Activated CD4-positive, alpha-beta memory T cell treated with anti-CD3 and anti-CD28 coated beads for 36 hours (primary cell): ENCODE measurements at places on chromosomes 4 and X. TPM values are rescaled to one million over a fixed set of nuclear protein-coding genes. Genes with fewer than 3 reads are reported as not detected.

The MBNL3 gene
- total RNA-seq = 13.7 TPM

The TXK gene
- total RNA-seq = 16.5 TPM

The LGI2 gene
- not detected for total RNA-seq

The SOWAHB gene
- total RNA-seq = not detected

The CC2D2A gene
- total RNA-seq = not detected

The MSANTD1 gene
- 0.39 TPM for total RNA-seq

The RGN gene
- total RNA-seq = not detected

The PCDH19 gene
- not detected for total RNA-seq

The MAGEA8 gene
- not detected for total RNA-seq

The GDPD2 gene
- total RNA-seq = not detected

The NUP62CL gene
- 2.5 TPM for total RNA-seq

The FGF16 gene
- total RNA-seq = not detected

GRCh38 chr4:150971901-150972300 lies 43.2 kb downstream of the LRBA start:
- H3K27ac ChIP-seq = no peak overlapping the region
- H3K4me3 ChIP-seq = no peak overlapping the region
- no peak for DNase-seq
- H3K4me1 ChIP-seq = peaks cover 64% of the 10 kb centered on the region
- no peaks in the 10 kb centered on the region for H3K36me3 ChIP-seq
- H3K27me3 ChIP-seq = no peaks in the 10 kb centered on the region

GRCh38 chr4:15428611-15429010 lies 778 bp downstream of the C1QTNF7 start:
- H3K4me1 ChIP-seq = peaks cover 24% of the 10 kb centered on the region
- no peak overlapping the region for H3K4me3 ChIP-seq
- peaks cover under 1% of the 10 kb centered on the region for H3K27me3 ChIP-seq
- no peaks in the 10 kb centered on the region for H3K36me3 ChIP-seq

- no peaks in the 10 kb centered on the region for H3K36me3 ChIP-seq
- H3K27ac ChIP-seq = no peak overlapping the region
- no peak for DNase-seq
- H3K27me3 ChIP-seq = no peaks in the 10 kb centered on the region
- no peaks in the 10 kb centered on the region for H3K4me1 ChIP-seq
Observed at GRCh38 chr4:23916282-23916681, 26.4 kb upstream of the PPARGC1A start.

- no peaks in the 10 kb centered on the region for H3K4me1 ChIP-seq
- no peak for DNase-seq
- H3K27ac ChIP-seq = no peak overlapping the region
- H3K27me3 ChIP-seq = no peaks in the 10 kb centered on the region
Observed at GRCh38 chr4:77930876-77931275, 68.2 kb downstream of the MRPL1 start.

DNA sequence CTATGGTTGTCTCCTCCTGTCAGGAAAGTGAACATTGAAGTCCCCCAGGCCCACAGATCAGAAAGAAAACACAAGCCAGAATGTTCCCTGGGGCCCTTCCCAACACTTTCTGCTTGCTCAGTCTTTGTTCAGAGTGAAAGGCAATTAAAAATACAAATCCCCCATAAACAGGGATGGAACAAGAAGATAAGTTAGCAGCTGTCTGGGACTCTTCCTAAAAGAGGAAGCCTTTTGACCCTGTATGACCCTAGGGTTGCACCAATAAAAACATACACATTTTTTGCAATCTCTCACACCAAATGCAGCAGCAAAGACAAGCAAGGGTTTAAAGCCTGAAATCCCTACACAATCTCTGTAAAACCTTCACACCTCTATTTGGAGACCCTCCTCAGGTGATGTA lies 22.6 kb downstream of the IRF2 start:
- H3K27ac ChIP-seq = no peak overlapping the region
- peaks cover 18% of the 10 kb centered on the region for H3K36me3 ChIP-seq
- DNase-seq = no peak
- no peak overlapping the region for H3K4me3 ChIP-seq
- no peaks in the 10 kb centered on the region for H3K27me3 ChIP-seq

DNA sequence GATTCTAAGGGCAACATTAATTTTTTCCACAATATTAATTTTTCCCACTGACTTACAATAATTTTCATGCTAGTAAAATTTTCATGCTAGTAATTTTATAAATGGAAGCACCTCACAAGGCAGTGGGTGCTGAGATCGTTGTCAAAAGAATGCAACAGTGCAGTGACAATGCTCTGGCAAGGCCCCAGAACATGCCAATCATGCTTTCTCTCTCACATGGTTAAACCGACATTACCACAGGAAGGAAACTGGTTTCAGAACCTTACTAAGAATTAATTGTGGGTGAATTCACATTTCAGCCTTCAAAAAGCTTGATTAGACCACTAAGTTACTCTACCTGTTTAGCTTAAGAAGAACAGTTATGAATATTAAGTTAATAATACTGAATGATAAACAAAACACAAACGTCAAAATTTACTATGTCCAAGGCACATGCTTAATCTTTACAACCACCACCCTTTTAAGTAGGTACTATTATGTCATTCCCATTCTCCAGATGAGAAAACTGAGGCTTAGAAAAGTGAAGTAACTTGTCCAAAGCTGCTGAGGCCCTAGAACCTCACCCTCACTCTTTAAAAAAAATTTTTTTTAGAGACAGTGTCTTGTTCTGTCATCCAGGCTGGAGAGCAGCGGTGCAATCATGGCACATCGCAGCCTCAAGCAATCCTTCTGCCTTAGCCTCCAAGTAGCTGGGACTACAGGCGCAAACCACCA lies 10.0 kb upstream of the OPHN1 start:
- peaks cover 5% of the 10 kb centered on the region for H3K27me3 ChIP-seq
- H3K27ac ChIP-seq = no peak overlapping the region
- H3K36me3 ChIP-seq = no peaks in the 10 kb centered on the region
- peak; percentile 18 for DNase-seq

GRCh38 chrX:13898603-13899002 lies 81.7 kb upstream of the GPM6B start:
- no peak overlapping the region for H3K4me3 ChIP-seq
- H3K4me1 ChIP-seq = no peaks in the 10 kb centered on the region
- H3K36me3 ChIP-seq = no peaks in the 10 kb centered on the region
- no peaks in the 10 kb centered on the region for H3K27me3 ChIP-seq
- DNase-seq = peak; percentile 10
- H3K27ac ChIP-seq = no peak overlapping the region

GRCh38 chrX:40175511-40176350 lies 78.0 kb upstream of the BCOR start:
- peak overlapping the region; percentile 90 for H3K4me3 ChIP-seq
- peak overlapping the region; percentile 100 for H3K27ac ChIP-seq
- DNase-seq = peak; percentile 81
- H3K27me3 ChIP-seq = no peaks in the 10 kb centered on the region

GRCh38 chr4:160026721-160027120 lies 923.8 kb downstream of the RAPGEF2 start:
- no peak overlapping the region for H3K27ac ChIP-seq
- no peaks in the 10 kb centered on the region for H3K4me1 ChIP-seq
- no peak for DNase-seq
- no peaks in the 10 kb centered on the region for H3K36me3 ChIP-seq
- no peak overlapping the region for H3K4me3 ChIP-seq

DNA sequence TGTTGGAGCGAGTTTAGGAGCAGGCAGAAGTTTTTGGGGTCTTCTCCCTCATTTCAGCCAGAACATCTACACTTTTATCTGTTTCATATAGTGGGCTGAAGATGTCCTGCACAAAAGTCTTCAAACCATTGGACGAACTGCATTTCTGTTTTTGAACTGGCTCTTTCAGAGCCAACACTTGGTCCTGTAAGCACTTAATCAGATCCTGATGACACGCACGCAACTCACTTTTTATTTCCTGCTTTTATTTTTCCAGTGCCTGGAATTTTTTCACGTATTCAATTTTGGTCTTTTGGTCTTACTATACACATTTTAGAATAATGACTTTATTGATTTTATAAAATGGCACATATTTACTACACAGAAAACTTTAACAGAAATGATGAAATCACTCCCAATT lies 40.2 kb upstream of the NKX3-2 start:
- H3K27me3 ChIP-seq = no peaks in the 10 kb centered on the region
- no peak for DNase-seq
- no peak overlapping the region for H3K27ac ChIP-seq
- no peak overlapping the region for H3K4me3 ChIP-seq

- peak; percentile 74 for DNase-seq
- no peak overlapping the region for H3K27ac ChIP-seq
- no peaks in the 10 kb centered on the region for H3K4me1 ChIP-seq
- no peaks in the 10 kb centered on the region for H3K36me3 ChIP-seq
- no peak overlapping the region for H3K4me3 ChIP-seq
Observed at GRCh38 chr4:1628892-1629698, 55.0 kb downstream of the FAM53A start.

- no peaks in the 10 kb centered on the region for H3K4me1 ChIP-seq
- no peaks in the 10 kb centered on the region for H3K36me3 ChIP-seq
- no peak overlapping the region for H3K4me3 ChIP-seq
- no peak overlapping the region for H3K27ac ChIP-seq
- no peak for DNase-seq
- H3K27me3 ChIP-seq = no peaks in the 10 kb centered on the region
Observed at GRCh38 chr4:95204267-95204844, 344.4 kb downstream of the UNC5C start.

DNA sequence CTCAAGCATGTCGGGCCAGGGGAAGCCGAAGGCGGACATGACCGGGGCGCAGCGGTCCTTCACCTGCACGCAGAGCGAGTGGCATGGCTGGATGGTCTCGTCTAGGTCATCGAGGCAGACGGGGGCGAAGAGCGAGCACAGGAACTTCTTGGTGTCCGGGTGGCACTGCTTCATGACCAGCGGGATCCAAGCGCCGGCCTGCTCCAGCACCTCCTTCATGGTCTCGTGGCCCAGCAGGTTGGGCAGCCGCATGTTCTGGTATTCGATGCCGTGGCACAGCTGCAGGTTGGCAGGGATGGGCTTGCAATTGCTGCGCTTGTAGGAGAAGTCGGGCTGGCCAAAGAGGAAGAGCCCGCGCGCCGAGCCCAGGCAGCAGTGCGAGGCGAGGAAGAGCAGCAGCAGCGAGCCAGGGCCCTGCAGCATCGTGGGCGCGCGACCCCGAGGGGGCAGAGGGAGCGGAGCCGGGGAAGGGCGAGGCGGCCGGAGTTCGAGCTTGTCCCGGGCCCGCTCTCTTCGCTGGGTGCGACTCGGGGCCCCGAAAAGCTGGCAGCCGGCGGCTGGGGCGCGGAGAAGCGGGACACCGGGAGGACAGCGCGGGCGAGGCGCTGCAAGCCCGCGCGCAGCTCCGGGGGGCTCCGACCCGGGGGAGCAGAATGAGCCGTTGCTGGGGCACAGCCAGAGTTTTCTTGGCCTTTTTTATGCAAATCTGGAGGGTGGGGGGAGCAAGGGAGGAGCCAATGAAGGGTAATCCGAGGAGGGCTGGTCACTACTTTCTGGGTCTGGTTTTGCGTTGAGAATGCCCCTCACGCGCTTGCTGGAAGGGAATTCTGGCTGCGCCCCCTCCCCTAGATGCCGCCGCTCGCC lies at the start of gene SFRP2:
SFRP2 (minus strand) TSS at position 671 of the 864 bp plus-strand sequence; CDS start at position 423, 248 bp downstream.
- DNase-seq = peak; percentile 14
- H3K4me1 ChIP-seq = peaks cover 30% of the 10 kb centered on the region
- H3K4me3 ChIP-seq = peak within 1 kb of the TSS; percentile 33

DNA sequence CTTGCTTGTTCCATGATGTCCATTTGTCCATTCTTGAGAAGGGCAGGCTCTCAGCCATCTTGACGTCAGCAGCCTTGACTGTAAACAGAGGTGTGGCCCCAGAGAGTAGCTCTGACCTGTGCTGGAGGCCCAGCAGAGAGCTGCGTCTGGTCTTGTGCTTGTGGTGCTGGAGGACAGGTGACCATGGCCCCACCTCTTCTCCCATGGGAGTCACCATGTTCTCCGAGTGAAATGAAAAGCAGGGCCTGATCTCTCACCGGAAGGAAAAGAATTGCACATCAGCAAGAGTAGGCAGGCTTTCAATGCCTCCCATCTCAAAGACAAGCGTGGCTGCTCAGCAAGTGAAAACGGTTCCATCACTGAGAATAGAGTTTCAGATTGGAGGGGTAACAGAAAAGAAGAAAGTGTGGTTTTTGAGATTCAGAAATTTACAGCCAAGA lies 11.5 kb downstream of the PARM1 start:
- H3K4me3 ChIP-seq = no peak overlapping the region
- no peaks in the 10 kb centered on the region for H3K36me3 ChIP-seq
- H3K27ac ChIP-seq = no peak overlapping the region
- no peaks in the 10 kb centered on the region for H3K4me1 ChIP-seq
- H3K27me3 ChIP-seq = peaks cover 5% of the 10 kb centered on the region

- H3K27ac ChIP-seq = no peak overlapping the region
- no peaks in the 10 kb centered on the region for H3K4me1 ChIP-seq
- no peaks in the 10 kb centered on the region for H3K36me3 ChIP-seq
- DNase-seq = no peak
Observed at GRCh38 chr4:47084111-47084510, 52.7 kb downstream of the GABRB1 start.

DNA sequence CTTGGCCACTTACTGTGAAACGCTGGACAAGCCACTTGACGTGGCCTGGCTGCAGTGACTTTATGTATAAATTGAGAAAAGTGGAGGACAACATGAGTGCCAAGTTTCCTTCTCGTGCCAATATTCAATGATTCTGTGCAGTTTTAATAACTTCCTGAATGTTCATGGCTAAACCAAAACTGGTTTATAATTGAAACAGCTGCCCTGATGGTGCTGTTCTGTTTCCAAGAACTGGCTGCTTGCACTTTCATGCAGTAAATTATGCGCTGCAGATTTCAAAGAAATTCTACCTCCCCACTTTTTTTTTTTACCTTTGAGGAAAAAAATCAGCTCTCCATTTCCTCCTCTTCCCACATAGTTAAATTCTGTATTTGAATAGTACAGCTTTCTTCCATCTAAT lies 205.2 kb upstream of the CASK start:
- DNase-seq = no peak
- no peaks in the 10 kb centered on the region for H3K36me3 ChIP-seq
- no peak overlapping the region for H3K4me3 ChIP-seq
- no peaks in the 10 kb centered on the region for H3K27me3 ChIP-seq
- H3K27ac ChIP-seq = peak overlapping the region; percentile 58

DNA sequence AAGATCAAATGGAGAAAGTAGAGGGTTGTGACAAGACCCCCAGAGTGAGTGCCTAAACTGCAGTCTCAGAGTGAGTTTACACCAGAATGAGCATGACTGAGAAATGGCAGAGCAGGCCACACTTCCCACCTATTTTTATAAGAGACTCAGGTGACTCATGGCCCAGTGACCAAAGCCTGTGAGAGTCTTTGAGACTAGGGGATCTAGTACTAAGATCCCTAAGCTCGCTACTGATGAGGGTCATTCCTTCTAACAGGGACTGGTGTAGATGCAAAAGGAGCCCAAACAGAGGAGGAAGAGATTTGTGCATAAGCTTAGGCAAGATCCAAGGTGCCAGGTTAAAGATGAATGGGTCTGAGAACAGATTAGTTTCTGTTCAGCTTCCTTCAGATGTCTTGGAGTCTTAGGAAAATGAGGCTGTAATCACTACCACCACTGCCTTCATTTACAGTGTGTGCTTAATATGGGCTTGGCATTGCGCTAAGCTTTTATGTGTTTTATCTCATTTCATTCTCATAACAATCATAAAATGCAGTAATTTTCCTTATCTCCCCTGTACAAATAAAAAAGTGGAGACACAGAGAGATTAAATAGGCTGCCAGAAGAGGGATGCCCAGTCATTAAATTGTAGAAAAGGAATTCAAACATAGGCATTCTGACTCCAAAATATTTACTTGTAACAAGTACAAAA lies 62.8 kb downstream of the RWDD4 start:
- H3K4me3 ChIP-seq = no peak overlapping the region
- no peaks in the 10 kb centered on the region for H3K36me3 ChIP-seq
- no peak overlapping the region for H3K27ac ChIP-seq
- H3K4me1 ChIP-seq = no peaks in the 10 kb centered on the region
- DNase-seq = no peak

- H3K36me3 ChIP-seq = peaks cover 9% of the 10 kb centered on the region
- H3K27ac ChIP-seq = peak overlapping the region; percentile 100
- H3K27me3 ChIP-seq = peaks cover 2% of the 10 kb centered on the region
- peaks cover 70% of the 10 kb centered on the region for H3K4me1 ChIP-seq
Observed at GRCh38 chr4:25859429-25860148, 3.2 kb downstream of the SEL1L3 start.
